ENCODE measurements at places on chromosomes 5 and 9. TPM values are rescaled to one million over a fixed set of nuclear protein-coding genes. Genes with fewer than 3 reads are reported as not detected.

Gene SELENOP
- total RNA-seq, result not detected

Gene SLC6A7
- not detected for total RNA-seq

Gene CENPK
- total RNA-seq, result 33.7 TPM

Gene WDR31
- 1.2 TPM for total RNA-seq

Gene POU4F3
- 0.57 TPM for total RNA-seq

Gene FOXI1
- total RNA-seq, result not detected

Gene FAM81B
- not detected for total RNA-seq

Gene LEAP2
- 0.11 TPM for total RNA-seq

Gene SH3GL2
- total RNA-seq, result 1.8 TPM

Gene F12
- 5.5 TPM for total RNA-seq

Gene SLC6A19
- total RNA-seq, result not detected

Gene UBAC1
- 72.5 TPM for total RNA-seq

Gene ABCA1
- total RNA-seq, result 8.4 TPM

Gene EGFLAM
- total RNA-seq, result 5.3 TPM

Gene C5orf46
- not detected for total RNA-seq

Gene GABBR2
- total RNA-seq, result not detected

Gene FSTL4
- not detected for total RNA-seq

Gene CD274
- total RNA-seq, result 4.6 TPM

Gene BAAT
- total RNA-seq, result 0.08 TPM

Gene BTNL3
- total RNA-seq, result not detected

Gene CTSV
- 0.83 TPM for total RNA-seq

Gene LCN9
- total RNA-seq, result not detected

Gene SPINK1
- not detected for total RNA-seq

Gene GPX3
- 5.0 TPM for total RNA-seq

Gene DOK3
- 2.3 TPM for total RNA-seq

Gene NRG2
- 8.9 TPM for total RNA-seq

Gene SPATA24
- 18.1 TPM for total RNA-seq

Gene IFNA2
- not detected for total RNA-seq

Gene MAMDC2
- 0.05 TPM for total RNA-seq

Gene PLAC8L1
- 0.34 TPM for total RNA-seq

Gene VCAN
- 1.1 TPM for total RNA-seq

Gene PCDHB10
- total RNA-seq, result 3.0 TPM

Gene F2RL2
- 4.0 TPM for total RNA-seq

Gene TMEM252
- total RNA-seq, result not detected

Gene IL9
- total RNA-seq, result not detected

Gene CRB2
- total RNA-seq, result not detected

Gene CEL
- total RNA-seq, result not detected

Gene PCDHGA3
- total RNA-seq, result 0.32 TPM

Gene ZNF346
- 24.4 TPM for total RNA-seq

Gene FRRS1L
- not detected for total RNA-seq

Gene RANBP17
- 4.5 TPM for total RNA-seq

Gene SPINK13
- not detected for total RNA-seq

Gene PKD2L2
- total RNA-seq, result not detected

Gene SLCO4C1
- 0.87 TPM for total RNA-seq

Gene ZFP2
- total RNA-seq, result 0.05 TPM

Gene ZBED3
- total RNA-seq, result 6.7 TPM

Gene ANKRD31
- 0.32 TPM for total RNA-seq

Gene GRIA1
- total RNA-seq, result not detected

Gene BTNL9
- total RNA-seq, result 1.6 TPM

Gene PCDHGB7
- 0.90 TPM for total RNA-seq

Gene IRGM
- not detected for total RNA-seq

Gene LMX1B
- total RNA-seq, result 0.85 TPM

Gene MCC
- 8.7 TPM for total RNA-seq

Gene FGF1
- total RNA-seq, result 3.1 TPM

All from A375 (cell line).